ENCODE measurements at places on chromosomes 1 and 21.

GRCh38 chr1:152038871-152039270 lies 2.1 kb upstream of the S100A11 start:
- DNase-seq = no peak

DNA sequence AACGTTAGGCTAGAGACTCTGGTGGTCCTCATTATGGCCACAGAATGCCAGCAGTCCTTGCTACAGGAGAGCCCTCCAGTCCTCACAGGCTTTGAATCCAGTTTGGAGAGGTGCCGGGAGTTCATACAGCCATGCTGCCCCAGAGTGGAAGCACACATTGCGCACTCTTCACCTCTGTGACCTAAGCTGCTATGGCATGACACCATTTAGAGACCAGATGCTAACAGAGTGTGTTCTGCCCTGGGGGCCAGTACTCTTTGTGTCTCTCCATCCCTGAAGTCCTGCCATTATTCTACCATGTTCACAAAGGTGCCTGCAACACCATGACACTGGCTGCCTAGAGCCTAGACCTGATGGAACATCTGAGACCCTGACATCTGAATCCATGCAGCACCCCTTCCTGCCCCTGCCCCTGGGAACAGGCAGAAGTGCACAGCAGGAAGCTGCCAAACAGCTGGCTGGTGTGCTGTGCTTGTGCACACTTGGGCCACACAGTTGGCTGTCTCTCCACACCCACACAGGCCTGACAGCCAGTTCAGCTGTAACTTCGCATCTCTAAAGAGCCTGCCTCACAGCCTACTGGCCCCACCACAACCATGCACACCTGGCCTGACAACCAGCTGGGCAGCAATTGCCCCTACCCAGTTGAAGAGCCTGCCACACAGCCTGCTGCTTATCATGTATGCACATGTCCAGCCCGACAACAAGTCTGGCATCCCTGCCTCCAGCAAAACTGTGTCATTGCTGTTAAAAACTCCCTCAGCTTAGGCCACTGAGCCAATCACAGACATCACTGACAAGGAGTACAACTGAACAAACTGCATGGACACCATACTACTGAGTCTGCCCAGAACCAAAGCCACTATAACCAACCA lies 49.1 kb downstream of the MCOLN2 start:
- DNase-seq = no peak

DNA sequence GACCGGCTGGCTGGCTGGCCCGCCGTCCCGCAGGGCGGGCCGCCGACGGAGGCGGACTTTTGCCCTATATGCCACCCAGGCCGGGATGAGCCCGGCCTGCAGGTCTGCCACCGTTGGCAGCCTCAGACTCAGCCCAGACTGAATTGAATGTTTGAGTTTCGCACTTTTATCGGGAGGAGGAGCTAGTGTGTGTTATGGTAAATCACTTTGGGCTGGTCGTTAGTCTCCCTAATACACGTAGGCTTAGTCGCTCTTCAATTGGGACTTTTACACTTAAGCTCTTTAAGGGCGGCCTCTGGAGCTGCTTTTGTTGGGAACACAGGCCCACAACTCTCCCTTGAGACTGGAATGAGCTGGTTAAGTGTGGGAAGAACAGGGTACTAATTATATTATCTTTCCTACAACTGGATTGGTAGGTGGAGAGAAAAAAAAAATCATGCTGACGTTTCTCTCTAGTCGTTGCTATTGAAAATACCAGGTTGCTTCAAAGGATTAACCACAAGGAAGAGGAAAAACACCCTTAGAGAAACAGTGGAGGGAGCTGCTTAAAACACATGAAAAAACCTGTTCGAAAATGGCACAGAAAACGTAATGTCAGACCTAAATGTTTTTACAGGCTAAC lies 1.4 kb upstream of the IRF2BP2 start:
- DNase-seq = peak; percentile 94

DNA sequence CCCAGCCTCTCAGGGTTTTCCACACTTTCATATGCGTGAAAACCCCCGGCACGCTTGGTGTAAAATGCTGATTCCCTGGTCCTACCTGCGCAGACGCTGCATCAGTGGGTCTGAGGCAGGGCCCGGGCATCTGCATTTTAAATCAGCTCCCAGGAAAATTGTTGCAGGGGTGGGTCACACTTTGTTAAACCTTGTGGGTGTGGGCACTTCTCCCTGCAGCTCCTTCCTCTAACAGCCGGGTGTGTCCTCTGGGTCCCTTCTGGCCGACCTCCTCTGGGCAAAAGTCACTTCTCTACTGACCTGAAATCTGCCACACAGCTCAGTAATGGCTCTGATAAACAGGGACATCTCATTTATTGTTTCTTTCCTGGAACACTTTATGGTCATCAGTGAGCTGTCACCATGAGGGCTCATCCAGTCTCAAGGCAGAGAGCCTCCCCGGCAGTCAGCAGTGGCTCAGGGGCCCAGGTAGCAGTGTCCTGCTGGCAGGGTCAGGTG lies 52.8 kb upstream of the TMPRSS2 start:
- no peak for DNase-seq

DNA sequence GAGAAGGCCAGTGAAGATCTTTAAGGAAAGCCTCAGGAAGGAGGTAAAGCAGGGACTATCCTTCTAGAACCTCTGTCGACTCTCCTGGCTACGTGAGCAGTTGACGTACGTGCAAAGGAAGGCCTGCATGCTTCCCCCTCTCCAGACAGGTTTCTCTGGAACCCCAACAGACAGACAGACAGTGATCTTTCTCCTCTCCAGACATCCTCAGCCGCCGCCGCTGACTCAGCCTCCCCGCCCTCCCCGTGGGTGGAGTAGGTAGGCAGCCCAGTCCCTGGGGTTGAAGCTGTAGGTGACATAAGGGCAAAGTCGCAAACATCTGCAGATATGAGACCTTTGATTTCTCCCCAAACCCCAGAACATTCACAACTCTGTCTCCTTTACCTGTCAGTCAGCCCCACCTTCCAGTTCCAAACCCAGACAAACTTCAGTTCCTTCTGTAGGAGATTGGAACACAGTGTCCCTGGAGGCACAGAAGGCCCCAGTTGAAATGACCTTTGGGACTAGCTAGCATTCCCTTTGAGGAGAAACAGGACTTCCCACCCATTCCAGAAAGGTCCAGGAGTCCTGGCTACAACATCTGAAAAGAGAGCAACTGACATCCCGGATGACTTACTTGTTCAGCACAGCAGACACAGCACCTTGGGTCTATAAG lies 146.0 kb upstream of the JUN start:
- no peak for DNase-seq

Data from cardiac fibroblast (primary cell).